Glomerular endothelial cell (primary cell): ENCODE measurements at places on chromosomes 7 and 10.

DNA sequence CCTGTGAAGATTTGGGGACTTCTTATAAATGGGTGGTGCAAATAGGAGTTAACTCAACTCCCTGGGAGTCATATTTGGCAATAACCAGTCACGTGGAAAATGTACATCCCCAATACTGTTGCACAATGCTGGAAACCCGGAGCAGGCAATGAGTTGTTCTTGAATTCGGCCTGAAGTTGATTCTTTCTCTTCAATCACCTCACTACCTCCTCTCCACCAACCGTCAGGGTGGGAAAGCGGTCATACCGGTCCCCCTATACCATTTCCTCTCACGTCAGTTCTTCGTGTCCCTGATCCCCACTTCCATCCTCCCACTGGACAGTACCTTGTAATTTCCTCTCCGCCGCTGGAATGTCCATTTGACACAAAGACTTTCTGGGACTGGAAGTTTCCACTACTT, 2.8 kb downstream of the GIMAP5 start:
- no peak for DNase-seq

DNA sequence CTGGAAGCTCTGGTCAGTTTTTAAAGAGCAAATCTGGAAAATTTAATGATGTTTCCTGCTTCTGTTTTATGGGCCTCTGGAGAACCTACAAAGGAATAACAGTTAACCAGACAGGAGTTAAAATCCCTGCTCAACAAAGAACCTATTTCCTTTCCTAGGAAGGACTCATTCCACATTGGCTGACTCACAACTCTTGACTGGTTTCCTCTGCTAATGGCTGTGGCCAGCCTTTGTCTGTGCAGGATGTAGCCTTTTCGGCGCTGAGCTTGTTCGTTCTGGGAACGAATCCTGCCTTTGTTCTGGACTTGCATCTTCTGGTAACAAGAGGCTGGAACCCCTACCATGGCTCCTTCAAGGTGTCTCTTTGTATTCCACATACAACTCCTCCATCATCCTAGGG, 112.8 kb upstream of the PDCD4 start:
- peak; percentile 79 for DNase-seq

DNA sequence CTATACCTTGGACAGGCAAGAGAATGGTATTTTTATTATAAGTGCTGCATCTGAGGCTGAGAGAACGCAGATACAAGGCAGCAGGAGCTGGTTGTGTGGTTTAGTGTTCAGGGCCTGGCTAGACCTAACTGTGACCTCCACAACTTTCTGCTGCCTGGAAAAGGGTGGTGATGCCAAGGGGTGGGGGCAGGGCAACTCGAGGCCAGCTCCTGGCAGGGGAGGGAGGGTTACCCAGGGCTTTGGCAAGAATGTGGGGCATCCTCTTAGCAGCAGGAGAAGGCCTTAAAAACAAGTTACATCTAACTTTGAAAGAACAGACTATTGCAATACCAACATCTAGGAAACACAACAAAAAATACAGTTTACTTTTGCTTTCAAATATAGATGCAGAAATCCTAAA, 13.0 kb downstream of the MXI1 start:
- no peak for DNase-seq

DNA sequence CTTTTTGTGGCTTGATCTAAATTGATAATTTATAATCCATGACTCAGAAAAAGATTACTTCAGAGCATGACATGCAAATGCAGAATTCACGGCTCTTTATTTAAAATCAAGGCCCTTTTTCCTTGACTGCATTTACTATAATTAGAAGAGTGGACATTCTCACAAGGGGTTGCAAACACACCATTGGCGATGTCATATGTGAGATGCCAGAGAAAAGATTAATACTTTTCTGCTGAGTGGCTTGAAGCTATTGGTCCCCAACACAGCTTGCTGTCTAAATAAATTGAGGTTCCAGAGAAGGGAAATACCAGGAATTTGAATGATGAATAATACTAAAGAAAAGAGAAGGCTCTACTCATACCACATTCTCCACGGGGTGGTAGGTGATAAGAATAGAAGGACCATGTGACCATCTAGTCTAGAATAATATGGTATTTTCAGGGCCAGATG, 78.7 kb upstream of the ARID5B start:
- no peak for DNase-seq

- no peak for DNase-seq
Measured at GRCh38 chr10:76992467-76992866, 645.1 kb downstream of the KCNMA1 start.

- DNase-seq: no peak
Measured at GRCh38 chr10:112203328-112204076, 19.9 kb upstream of the GPAM start.

DNA sequence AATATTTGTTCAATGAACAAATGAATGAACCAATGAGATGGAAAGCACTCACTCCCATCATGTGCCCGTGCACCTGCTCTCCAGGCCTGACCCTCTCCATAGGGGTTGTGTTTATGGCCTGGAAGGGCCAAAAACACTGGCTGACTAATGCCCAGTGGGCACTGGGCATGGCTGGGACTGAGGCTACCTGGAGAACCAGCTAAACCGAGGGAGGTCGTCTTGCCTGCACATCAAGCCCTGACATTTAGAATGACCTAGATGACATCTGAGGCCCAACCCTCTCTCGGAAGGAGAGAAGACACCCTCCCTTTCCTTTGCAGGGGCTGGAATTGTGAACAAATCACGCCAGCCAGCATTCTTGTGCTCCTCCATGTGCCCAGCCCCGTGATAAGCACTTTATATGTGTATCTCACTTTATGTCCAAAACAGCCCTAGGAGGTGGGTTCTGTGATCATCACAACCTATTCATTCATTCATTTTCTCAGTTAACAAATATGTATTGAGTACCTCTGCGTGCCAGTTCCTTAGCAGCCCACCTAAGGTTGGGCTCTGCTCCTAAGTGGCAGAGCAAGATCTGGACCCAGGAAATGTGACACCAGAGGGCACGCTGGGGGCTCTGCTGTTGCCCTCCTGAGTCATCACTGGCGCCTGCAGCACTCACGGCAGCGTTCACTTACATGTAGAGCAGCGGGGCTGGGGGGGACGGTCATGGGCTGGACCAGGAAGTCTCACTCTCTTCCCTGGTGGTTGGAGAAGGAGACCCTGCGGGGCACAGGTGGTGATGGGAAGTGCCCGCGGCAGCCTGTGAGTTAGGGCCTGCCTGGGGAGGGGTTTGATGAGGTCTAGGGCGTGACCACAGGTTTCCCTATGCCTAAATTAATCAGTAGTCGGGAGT, 52.0 kb downstream of the TSPAN15 start:
- no peak for DNase-seq

GRCh38 chr7:95684505-95684904, 87.8 kb upstream of the DYNC1I1 start:
- no peak for DNase-seq

- no peak for DNase-seq
Measured at GRCh38 chr7:78587443-78588044, 789.0 kb downstream of the PHTF2 start.

- DNase-seq: no peak
Measured at GRCh38 chr10:100621360-100622205, 85.8 kb downstream of the HIF1AN start.

- DNase-seq: no peak
Measured at GRCh38 chr7:24406053-24406788, 122.2 kb downstream of the NPY start.

DNA sequence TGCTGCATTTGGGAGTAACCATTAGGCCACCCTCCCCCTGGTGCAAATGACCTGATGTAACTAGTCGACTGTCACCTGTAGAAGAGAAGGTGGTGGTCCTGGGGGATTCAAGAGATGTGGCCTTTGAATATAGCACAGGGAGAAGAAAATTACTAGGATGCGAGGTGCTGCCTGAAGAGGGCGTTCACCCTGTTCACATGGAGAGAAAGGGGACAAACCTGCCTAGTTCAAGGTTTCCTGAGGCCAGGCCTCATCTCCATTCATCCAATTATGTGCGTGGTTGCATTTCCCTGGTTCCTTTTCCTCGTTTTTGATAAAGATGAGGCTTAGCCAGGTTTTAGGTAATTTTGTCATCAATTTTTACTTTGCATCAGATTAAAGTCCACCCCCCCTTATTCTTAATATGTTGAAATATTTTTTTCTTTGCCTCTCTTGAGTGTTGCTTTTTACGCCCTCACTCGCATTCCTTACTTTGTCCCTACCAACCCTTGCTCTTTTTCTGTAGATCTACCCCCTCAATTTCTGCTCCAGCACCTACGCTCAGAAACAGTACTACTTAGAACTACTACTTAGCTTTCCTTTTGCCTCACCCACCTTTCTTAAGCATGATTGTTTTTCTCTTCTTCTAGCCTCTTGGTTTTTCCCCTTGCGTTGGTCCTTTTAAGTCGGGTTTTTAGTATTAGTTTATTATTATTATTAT, 13.7 kb downstream of the CLCN1 start:
- no peak for DNase-seq

GRCh38 chr10:121796342-121796741, 131.5 kb downstream of the ATE1 start:
- DNase-seq: no peak

GRCh38 chr10:88291289-88292184, 291.6 kb downstream of the RNLS start:
- no peak for DNase-seq

DNA sequence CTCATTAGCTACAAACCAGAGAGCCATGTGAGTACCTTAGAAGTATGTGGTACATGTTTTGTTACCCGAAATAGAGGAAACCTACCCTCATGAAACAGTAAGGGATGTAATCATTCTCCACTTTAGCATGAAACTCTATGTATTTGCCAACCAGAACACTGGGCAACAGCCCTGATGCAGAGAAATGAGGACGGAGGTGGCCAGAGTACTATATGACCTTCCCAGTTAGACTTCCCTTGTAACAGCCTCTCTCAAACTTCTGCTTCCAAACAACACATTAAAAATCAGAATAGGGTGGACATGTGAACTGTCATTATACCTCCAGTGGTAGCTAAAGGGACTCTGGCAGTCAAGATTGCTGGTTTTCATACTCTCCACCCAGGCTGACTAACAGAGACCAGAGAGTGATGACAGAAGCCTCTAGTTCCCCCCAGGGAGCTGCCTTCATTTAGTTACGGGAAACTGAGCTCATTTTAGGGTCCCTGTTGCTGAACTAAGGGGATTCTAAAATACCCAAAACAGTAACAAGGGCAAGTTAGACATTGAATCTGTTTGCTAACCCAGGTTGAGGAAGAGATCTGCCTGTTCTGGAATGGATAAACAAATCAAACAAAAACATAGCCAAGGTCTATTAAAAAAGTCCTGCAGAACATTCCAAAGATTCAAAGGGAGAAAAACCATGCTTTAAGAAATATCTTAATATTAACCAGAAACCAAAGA, 83.1 kb downstream of the VPS41 start:
- no peak for DNase-seq

DNA sequence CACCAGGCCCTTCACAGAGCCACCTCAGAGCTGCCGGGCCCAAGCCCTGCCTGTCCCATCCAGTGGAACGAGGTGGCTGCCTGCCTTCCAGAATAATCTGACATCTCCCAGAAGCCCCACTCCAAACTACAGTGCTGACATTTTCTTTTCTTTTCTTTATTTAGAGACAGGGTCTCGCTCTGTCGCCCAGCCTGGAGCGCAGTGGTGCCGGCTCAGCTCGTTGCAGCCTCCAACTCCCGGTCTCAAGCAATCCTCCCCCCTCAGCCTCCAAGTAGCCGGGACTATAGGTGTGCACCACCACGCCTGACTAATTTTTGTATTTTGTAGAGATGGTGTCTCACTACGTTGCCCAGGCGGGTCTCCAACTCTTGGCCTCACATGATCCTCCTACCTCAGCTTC, 346 bp downstream of the TMEM270 start:
- DNase-seq: no peak

- no peak for DNase-seq
Measured at GRCh38 chr10:14553448-14553847, 221.2 kb downstream of the FAM107B start.

GRCh38 chr7:5203183-5203537, 13.1 kb downstream of the WIPI2 start:
- no peak for DNase-seq

DNA sequence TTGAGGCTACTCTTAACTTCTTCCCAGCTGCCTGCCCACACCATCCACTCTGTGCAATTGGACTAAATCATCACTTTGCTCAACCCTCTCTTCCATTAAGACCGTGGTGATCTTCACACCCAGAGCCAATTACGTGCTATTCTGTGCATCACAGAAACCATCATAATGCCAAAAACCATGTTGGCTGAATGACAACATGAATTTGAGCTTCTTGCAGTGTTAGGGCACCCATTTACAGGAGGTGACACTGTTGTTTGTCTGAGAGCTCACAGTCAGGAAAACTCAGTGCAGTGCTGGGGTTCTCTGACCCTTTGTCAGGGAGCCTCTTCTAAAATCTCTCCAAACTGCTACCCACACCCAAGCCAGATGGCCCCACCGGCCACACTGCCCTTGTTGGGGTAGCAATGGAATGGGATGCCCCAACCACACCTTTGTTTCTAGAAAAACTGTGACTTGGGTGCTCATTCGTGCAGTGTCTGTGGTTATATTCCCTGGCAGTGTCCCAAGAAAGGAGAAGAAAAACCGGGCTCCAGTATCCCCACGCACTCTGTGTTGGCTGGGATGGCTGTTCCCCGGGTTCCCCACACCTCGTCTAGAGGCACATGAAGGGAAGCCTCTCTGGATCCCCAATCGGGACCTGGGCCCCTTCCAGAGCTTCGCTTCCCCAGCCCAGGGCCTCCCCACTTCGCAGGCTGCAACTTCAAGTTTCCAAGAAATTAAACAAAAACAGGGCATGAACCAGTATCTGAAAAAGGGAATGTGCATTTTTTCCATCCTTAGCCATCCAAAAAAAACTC, 2.0 kb upstream of the TNS3 start:
- DNase-seq: no peak

DNA sequence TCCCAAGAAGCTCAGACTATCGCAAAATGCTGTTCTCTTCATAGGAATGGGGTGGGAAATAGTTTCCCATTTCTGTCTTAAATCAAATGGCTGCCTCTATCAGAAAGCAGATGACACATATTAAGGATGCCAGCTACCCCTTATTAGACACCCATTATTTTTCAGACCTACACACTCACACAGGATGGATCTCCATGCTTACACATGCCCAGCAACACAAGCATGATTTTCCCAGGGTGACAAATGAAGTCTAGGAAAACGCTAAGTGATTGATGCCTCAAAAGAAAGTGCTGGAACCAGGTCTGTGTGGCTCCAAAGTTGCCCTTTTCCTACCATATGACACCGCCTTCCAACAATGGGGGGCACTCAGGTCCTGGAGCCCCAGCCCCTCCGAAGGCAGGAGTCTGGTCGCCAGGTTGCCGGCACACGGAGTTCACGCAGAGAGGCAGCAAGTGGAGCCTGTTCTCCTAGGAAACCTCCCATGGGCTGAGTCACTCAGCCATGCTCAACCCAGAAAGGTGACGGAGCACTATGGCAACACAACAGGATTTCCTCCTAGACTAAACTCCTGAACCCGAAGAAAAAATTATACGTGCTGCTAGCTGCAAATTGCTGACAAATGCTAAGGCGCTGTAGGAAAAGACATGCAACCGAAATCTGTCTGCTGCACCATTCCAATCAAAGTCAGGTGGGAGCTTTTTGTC, 19.8 kb downstream of the VOPP1 start:
- DNase-seq: peak; percentile 67

GRCh38 chr10:86960003-86960862, 1.8 kb downstream of the SNCG start:
- no peak for DNase-seq
